Endodermal cell (in vitro differentiated cells): ENCODE measurements at places on chromosomes 11 and 22.

GRCh38 chr11:71447791-71448256 lies 369 bp downstream of the DHCR7 start:
- no peak for DNase-seq

- peak; percentile 45 for DNase-seq
These were observed 17.9 kb downstream of the CLNS1A start for GRCh38 chr11:77619576-77620198.

GRCh38 chr11:64609436-64610047 lies 18.5 kb downstream of the SLC22A12 start:
- no peak for DNase-seq

GRCh38 chr11:31445621-31446020 lies 63.8 kb downstream of the IMMP1L start:
- DNase-seq: no peak

DNA sequence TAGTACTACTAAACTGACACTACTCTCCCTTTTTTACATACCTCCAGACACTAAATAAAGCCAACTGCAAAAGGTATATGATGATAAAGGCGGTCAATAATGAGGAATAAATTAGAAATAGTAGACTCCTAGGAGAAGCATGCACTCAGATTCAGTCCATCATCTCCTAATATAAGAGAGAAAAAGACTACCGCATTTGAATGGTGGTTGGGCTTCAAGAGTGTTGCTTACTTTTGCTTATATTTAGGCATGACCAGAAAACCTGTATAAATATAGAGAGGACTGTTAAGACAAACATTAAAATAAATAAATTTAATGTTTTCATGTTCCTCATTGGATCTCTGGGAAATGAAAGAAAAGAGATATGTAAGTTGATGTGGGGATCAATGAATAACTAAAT lies 1137.0 kb downstream of the FAM181B start:
- no peak for DNase-seq
